Kidney glomerular epithelial cell (primary cell): ENCODE measurements at places on chromosomes 16 and 17.

- DNase-seq: no peak
Observed at GRCh38 chr16:3582276-3583165, 5.3 kb upstream of the NLRC3 start.

GRCh38 chr17:45775148-45775547, 9.0 kb upstream of the CRHR1 start:
- no peak for DNase-seq

GRCh38 chr17:37067555-37068111, 118.9 kb downstream of the AATF start:
- DNase-seq: no peak

DNA sequence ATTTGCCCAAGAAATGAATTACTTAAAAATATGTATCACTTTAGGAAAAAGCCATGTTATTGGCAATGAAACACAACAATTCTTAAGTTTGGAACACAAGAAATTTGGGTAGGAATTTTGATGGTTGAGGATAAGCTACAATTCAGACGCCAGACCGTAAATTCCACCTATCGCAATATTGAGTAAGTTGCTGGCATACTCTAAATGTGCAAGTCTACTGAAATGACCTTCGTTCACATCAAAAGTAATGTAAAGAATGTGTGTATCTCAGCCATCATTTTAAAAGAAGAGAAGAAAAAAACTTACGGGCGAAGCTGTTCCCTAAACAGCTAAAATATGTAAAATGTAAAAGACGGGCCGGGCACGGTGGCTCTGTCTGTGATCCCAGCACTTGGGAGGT, 33.4 kb downstream of the UBE2G1 start:
- no peak for DNase-seq

DNA sequence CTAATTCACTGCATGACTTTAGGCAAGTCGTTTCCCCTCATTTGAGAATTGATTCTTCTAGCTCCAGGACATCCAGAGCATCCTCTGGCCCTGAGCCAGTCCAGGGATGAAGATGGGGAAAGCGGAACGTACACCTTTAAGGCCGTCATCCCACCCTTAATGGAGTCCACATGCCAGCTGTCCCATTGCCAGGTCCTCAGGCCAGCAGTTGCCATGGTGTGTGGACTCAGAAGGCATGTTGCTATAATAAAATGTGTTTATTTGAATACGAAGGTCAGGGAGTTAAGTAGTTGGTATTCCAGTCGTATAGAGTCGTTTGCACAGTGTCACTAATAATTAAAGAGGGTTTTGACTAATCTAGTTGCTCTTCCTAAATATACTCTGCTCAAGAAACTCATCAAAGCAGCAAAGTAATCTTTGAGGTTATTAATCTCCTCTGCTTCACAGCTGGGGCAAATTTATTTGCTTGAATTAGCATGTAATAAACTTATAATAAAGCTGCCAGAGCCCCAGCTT, 30.4 kb downstream of the CCDC182 start:
- DNase-seq: no peak

DNA sequence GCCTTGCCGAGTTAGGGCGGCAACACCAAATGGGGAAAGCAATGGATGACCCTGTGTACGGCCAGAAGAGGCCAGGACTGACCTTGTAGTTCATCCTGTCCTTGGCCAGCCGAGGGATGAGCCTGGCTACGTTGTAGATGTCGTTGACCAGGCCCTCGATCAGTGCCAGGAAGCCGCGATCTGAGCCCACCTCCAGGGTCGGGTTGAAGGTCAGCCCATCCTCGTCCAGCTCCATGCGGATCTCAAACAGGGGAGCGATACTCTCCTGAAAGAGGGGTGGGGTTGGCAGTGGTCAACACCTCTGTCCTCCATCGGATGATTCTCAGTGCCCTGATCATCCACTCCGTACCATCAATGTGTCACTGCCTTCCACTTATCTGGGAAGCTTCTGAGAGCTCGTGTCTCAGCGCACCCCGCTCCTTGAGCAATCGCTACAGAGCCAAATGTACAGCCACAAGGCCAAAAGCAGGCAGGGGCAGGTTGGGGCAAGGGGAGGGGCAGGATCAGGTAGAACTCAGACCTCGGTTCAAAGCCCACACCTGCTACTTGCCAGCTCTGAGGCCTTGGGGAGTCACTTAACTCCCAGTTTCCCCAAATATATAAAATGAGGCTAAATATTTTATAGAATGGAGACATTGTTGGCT, 39.9 kb downstream of the DNAH17 start:
- no peak for DNase-seq

DNA sequence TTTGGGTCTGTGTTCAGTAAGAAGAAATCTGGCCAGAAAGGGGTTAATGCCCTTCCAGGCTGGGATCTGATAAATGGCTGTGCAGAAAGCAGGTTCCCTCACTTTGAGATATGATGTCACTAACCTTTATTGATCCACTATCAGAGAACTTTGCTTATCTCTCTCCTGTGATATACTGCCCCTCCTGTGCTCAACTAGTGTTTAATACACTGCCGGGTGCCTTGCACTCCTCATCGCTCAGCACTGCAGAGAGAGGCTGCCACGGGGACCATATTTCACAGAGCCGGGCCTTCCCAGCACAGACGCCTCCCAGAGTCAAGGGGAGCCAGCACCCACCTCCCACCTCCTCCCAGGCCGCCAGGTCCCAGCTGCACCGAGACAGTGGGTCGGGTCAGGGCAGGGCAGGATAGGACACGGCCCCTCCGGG, 20.2 kb downstream of the ZFHX3 start:
- DNase-seq: no peak
